Lower lobe of right lung (tissue), 2 donors: ENCODE measurements at places on chromosomes 7 and 10. TPM values are rescaled to one million over a fixed set of nuclear protein-coding genes. Genes with fewer than 3 reads are reported as not detected.

OPALIN gene
- total RNA-seq, result not detected

ABCB4 gene
- total RNA-seq, result not detected

DNA sequence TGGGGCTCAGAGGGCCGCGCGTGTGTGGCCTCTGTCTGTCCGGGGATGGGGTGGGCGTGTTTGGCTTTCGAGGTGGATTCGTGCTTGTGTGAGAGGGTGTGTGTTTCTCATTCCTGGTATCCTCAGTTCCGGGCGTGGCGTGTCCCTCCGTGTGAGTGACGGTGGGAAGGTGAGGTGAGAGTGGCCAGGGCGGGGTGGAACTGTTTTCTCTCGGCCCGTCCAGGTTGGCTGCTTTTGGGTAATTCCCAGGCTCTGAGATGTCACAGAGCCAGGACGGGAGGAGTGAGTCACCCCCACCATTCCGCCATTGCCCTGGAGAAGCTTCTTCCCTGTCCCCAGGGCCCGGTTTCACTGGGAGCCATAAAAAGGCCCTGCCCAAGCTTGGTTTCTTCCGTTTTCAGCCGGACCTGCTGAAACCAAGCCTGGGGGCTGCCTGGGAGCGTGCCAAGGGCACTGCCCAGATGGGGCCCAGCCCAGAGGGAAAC is 21.3 kb upstream of the CLDN4 start:
- H3K36me3 ChIP-seq, result no peaks in the 10 kb centered on the region
- H3K27me3 ChIP-seq, result no peaks in the 10 kb centered on the region
- H3K4me1 ChIP-seq, result no peaks in the 10 kb centered on the region
- no peak overlapping the region for H3K4me3 ChIP-seq

GRCh38 chr7:66181329-66181728 is 23.8 kb upstream of the TPST1 start:
- H3K36me3 ChIP-seq, result no peaks in the 10 kb centered on the region
- no peaks in the 10 kb centered on the region for H3K27me3 ChIP-seq
- H3K4me3 ChIP-seq, result no peak overlapping the region
- no peak for DNase-seq
- no peak overlapping the region for H3K27ac ChIP-seq

DNA sequence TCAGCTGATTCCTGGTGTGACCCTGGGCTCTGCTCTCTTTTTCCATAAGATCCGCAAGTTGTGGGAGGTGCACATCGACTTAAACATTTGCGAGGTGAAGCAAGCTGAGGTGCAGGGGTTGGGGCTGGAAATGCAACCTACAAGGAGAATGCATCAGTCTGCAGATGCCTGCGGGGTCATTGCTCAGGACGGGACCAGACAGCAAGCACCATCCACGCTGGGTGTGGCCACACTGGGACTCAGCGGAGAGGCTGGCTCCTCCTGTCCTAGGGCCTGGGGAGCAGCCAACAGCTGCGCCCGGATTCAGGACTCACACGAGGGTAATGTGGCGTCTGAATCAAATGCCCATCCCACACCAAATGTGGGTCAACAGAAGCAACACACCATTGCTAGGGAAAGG is 33.8 kb downstream of the STK32C start:
- H3K27ac ChIP-seq, result no peak overlapping the region
- peaks cover 10% of the 10 kb centered on the region for H3K4me1 ChIP-seq
- H3K27me3 ChIP-seq, result no peaks in the 10 kb centered on the region
- no peak overlapping the region for H3K4me3 ChIP-seq

GRCh38 chr7:116585967-116586366 is 61.1 kb downstream of the CAV1 start:
- no peaks in the 10 kb centered on the region for H3K36me3 ChIP-seq
- no peaks in the 10 kb centered on the region for H3K27me3 ChIP-seq
- DNase-seq, result no peak
- H3K4me3 ChIP-seq, result no peak overlapping the region

DNA sequence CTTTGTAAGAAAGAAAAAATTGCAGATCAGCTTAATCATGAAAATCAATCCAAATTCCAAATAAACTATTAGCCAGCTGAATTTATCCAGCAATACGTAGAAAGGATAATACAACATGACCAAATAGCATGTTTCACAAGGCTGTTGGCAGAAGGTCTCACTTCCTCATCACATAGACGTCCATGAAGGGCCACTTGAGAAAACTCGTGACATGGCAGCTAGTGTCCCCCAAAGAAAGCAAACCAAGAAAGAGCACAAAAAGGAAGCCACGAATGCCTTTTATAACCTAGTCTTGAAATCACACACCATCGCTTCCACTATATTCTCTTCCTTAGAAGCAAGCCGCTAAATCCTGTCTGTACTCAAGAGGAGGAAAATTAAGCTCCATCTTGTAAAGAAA is 105.6 kb upstream of the NRBF2 start:
- no peaks in the 10 kb centered on the region for H3K4me1 ChIP-seq
- no peaks in the 10 kb centered on the region for H3K27me3 ChIP-seq
- DNase-seq, result no peak
- no peak overlapping the region for H3K4me3 ChIP-seq

GRCh38 chr10:22673785-22674572 is 40.4 kb downstream of the PIP4K2A start:
- H3K4me3 ChIP-seq, result no peak overlapping the region
- H3K4me1 ChIP-seq, result peaks cover 42% of the 10 kb centered on the region
- DNase-seq, result no peak
- no peaks in the 10 kb centered on the region for H3K27me3 ChIP-seq
- no peaks in the 10 kb centered on the region for H3K36me3 ChIP-seq
- no peak overlapping the region for H3K27ac ChIP-seq

DNA sequence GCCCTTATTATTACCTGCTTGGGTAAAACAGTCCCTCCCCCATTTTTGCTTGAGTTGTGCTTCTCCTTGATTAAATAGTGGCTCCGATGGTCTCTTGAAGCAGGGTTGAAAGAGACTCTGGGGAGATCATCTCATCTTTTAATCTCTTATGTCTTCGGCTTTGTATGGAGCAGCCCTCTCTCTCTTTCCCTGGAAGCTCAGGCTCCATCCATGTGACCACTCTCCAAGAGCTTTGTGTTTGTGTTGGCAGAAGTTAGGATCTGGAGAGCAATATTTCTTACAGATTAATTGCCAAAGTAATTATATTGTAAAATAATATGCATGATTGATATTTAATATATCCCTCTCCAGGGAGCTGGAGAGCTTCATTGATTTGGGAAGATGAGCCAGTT is 76.9 kb downstream of the LRRC4 start:
- H3K27ac ChIP-seq, result no peak overlapping the region
- H3K27me3 ChIP-seq, result no peaks in the 10 kb centered on the region
- H3K4me1 ChIP-seq, result peaks cover 23% of the 10 kb centered on the region
